ENCODE measurements at places on chromosomes 4 and X. TPM values are rescaled to one million over a fixed set of nuclear protein-coding genes. Genes with fewer than 3 reads are reported as not detected.

- peaks cover 6% of the 10 kb centered on the region for H3K36me3 ChIP-seq
- H3K4me3 ChIP-seq: no peak overlapping the region
- no peak overlapping the region for H3K27ac ChIP-seq
- peak; percentile 51 for DNase-seq
- no peaks in the 10 kb centered on the region for H3K27me3 ChIP-seq
These were observed 149.9 kb downstream of the AMMECR1 start for GRCh38 chrX:110167952-110168451.

GRCh38 chr4:31094474-31094873, 374.3 kb downstream of the PCDH7 start:
- H3K36me3 ChIP-seq: no peaks in the 10 kb centered on the region
- no peak for DNase-seq
- H3K27ac ChIP-seq: no peak overlapping the region
- H3K27me3 ChIP-seq: no peaks in the 10 kb centered on the region
- no peaks in the 10 kb centered on the region for H3K4me1 ChIP-seq

DNA sequence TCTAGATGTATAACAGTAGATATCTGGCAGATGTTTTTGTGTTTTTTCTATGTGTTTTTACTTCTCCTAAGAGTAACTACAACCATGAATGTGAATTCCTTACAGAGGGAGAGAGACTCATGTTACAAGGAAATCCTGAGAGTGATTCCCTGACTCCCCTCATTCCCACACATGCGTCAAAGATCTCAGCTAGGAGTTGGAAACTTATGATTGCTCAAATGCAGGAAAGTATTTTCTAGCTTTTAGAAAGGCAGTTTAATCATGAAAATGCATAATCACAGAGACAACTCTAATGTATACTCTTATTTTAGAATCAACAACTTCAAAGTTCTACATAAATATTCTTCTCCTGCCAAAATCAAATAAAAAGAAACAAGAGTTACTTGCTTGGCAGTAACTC, 121.8 kb downstream of the PDE5A start:
- H3K4me1 ChIP-seq: no peaks in the 10 kb centered on the region
- H3K27ac ChIP-seq: no peak overlapping the region

The BCORL1 gene
- 9.1 TPM for total RNA-seq

The ZFP42 gene
- total RNA-seq: not detected

GRCh38 chr4:58738375-58738774, 1628.2 kb upstream of the IGFBP7 start:
- H3K36me3 ChIP-seq: no peaks in the 10 kb centered on the region
- no peak overlapping the region for H3K27ac ChIP-seq
- no peaks in the 10 kb centered on the region for H3K27me3 ChIP-seq
- no peak overlapping the region for H3K4me3 ChIP-seq

DNA sequence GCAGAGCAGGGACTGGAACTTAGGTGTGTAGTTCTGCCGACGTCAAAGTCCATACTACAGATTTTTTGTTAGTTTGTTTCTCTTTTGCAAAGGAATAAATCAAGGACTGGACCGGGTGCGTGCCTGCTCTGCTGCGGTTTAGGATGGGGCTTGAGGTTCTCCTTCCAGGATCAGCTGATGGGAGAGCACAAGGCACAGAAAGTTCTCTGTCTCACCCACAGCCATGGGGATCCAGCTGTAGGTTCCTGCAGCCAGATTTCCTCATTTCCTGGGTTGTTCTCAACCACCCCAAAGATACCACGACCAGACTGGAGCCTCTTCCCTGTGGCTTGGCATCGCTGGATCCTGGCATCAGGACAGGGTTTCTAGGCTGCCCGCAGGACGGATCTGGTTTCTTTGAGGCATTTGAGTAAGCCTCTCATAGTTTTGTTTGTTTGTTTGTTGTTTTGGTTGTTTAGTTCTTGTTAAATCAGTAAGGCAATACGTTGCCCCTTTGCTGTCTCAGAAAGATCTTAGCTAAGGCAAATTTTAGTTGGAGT, 789 bp upstream of the SRPX start:
- peaks cover 60% of the 10 kb centered on the region for H3K27me3 ChIP-seq
- H3K4me1 ChIP-seq: peaks cover 20% of the 10 kb centered on the region
- H3K27ac ChIP-seq: no peak overlapping the region
- H3K36me3 ChIP-seq: no peaks in the 10 kb centered on the region
- peak overlapping the region; percentile 22 for H3K4me3 ChIP-seq

GRCh38 chr4:169252339-169253112, 18.2 kb downstream of the SH3RF1 start:
- no peak overlapping the region for H3K4me3 ChIP-seq
- H3K27me3 ChIP-seq: peaks cover 17% of the 10 kb centered on the region
- no peak for DNase-seq
- H3K27ac ChIP-seq: no peak overlapping the region
- no peaks in the 10 kb centered on the region for H3K4me1 ChIP-seq

The MAGEA9B gene
- not detected for total RNA-seq

DNA sequence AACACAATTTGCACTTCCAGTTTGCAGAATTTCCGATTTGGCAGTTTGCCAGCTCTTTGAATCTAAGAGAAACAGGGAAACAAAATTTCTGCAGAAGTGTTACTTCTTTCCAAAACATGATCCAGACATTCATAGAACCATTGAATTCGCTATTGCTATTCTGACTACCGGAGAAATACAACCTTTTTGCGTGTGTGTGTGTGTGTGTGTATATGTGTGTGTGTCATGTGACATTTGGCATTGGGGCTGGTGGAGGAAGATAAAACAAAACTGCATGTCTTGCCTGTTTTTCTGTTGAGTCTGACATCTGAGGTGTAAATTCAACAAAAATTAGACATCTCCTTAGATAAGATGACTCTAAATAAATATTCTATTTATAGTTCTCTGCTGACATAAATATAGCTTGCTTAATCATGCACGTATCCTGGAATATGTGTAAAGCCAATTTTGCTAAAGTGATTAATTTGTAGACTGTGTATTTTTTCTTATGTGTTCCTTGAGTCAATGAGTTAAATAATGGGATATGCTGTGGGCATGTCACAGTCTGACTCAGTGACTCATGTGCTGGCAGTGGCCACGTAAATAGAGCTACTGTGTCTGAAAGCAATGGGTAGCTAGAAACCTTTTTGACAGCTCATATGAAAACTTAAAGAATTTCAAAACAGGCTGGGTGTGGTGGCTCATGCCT, 98.9 kb downstream of the HPGD start:
- H3K4me1 ChIP-seq: peaks cover 14% of the 10 kb centered on the region
- no peak overlapping the region for H3K4me3 ChIP-seq
- H3K27ac ChIP-seq: no peak overlapping the region
- DNase-seq: no peak
- H3K27me3 ChIP-seq: peaks cover 5% of the 10 kb centered on the region

- H3K27me3 ChIP-seq: no peaks in the 10 kb centered on the region
- H3K27ac ChIP-seq: no peak overlapping the region
- no peak for DNase-seq
- no peak overlapping the region for H3K4me3 ChIP-seq
These were observed 137.6 kb downstream of the SCLT1 start for GRCh38 chr4:128955751-128956150.

The PRRG1 gene
- not detected for total RNA-seq

The SRPX gene
- total RNA-seq: 1.2 TPM

DNA sequence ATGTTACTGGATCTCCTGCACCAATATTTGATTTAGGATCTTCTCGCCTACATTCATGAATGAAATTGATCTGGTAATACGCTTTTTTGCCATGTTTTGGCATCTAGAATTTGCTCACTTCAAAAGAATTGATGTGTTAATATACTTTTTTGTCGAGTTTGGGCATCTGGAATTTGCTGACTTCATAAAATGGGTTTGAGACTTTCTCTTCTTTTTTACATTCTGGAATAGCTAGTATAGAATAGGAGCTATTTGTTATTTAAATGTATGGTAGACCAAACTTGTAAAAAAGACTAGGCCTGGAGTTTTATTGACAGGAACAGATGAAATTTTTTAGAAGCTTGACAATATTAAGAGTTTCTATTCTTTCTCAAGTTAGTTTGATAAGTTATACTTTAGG, 404.9 kb upstream of the TENM3 start:
- H3K36me3 ChIP-seq: no peaks in the 10 kb centered on the region
- no peaks in the 10 kb centered on the region for H3K27me3 ChIP-seq
- no peak overlapping the region for H3K4me3 ChIP-seq
- H3K4me1 ChIP-seq: no peaks in the 10 kb centered on the region
- no peak overlapping the region for H3K27ac ChIP-seq

- no peaks in the 10 kb centered on the region for H3K27me3 ChIP-seq
- no peak for DNase-seq
- H3K4me1 ChIP-seq: no peaks in the 10 kb centered on the region
- H3K36me3 ChIP-seq: no peaks in the 10 kb centered on the region
These were observed 78.0 kb upstream of the RXFP1 start for GRCh38 chr4:158443731-158444130.
